ENCODE measurements at places on chromosomes 11 and 22. TPM values are rescaled to one million over a fixed set of nuclear protein-coding genes. Genes with fewer than 3 reads are reported as not detected.

Gene NXPE1
- not detected for polyA plus RNA-seq

Gene SERPIND1
- 2.0 TPM for polyA plus RNA-seq

- no peak overlapping the region for H3K27ac ChIP-seq
- H3K36me3 ChIP-seq, result no peaks in the 10 kb centered on the region
- H3K4me3 ChIP-seq, result no peak overlapping the region
- H3K4me1 ChIP-seq, result no peaks in the 10 kb centered on the region
- DNase-seq, result peak; percentile 29
- H3K27me3 ChIP-seq, result no peaks in the 10 kb centered on the region
Observed at GRCh38 chr11:15764948-15765347, 591.4 kb downstream of the SOX6 start.

Gene UBQLNL
- 0.39 TPM for polyA plus RNA-seq

GRCh38 chr11:111101881-111102280 is 143.6 kb upstream of the POU2AF2 start:
- H3K27me3 ChIP-seq, result no peaks in the 10 kb centered on the region
- no peaks in the 10 kb centered on the region for H3K36me3 ChIP-seq
- H3K27ac ChIP-seq, result no peak overlapping the region
- DNase-seq, result peak; percentile 76
- H3K4me1 ChIP-seq, result no peaks in the 10 kb centered on the region

Gene MMP12
- polyA plus RNA-seq, result 2.5 TPM

Measured in lung (tissue), 17 donors.